ENCODE measurements at places on chromosomes 1 and 21.

DNA sequence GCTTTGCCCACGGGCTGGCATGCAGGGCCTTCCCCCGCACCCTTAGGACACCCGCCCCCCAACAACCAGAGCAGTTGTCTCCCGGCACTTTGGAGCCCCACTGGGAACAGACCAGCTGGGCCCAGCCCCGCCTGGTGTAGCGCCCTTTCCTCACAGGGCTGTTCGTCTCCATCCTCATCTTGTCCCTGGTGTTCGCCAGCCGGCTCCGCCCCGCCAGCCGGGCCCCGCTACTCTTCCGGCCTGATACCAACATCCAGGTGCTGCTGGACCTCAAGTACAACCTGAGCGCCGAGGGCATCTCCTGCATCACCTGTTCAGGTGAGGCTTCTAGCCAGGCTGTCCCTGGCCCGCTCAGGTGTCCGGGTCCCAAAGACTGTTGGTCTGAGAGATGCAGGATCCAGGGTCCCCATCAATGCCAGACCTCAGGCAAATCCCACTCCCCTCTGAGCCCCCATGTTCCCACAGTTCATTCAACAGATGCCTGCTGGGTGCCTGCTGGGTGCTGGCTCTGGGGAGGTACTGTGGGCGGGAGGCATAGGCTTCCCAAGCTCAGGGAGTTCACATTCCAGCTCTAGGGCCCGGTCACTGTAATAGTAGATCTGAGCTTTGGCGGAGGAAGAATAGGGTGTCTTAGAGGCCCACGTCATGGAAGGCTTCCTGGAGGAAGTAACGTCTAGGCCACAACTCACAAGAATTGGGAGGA is 41.7 kb downstream of the DISP3 start:
- DNase-seq: no peak

- DNase-seq: no peak
Measured at GRCh38 chr1:215473943-215474342, 93.2 kb upstream of the KCTD3 start.

- no peak for DNase-seq
Measured at GRCh38 chr1:156251527-156251926, 3.7 kb upstream of the PAQR6 start.

- no peak for DNase-seq
Measured at GRCh38 chr1:81437649-81438048, 363.1 kb upstream of the ADGRL2 start.

GRCh38 chr1:155313261-155313660 is 4.6 kb downstream of the FDPS start:
- DNase-seq: no peak

DNA sequence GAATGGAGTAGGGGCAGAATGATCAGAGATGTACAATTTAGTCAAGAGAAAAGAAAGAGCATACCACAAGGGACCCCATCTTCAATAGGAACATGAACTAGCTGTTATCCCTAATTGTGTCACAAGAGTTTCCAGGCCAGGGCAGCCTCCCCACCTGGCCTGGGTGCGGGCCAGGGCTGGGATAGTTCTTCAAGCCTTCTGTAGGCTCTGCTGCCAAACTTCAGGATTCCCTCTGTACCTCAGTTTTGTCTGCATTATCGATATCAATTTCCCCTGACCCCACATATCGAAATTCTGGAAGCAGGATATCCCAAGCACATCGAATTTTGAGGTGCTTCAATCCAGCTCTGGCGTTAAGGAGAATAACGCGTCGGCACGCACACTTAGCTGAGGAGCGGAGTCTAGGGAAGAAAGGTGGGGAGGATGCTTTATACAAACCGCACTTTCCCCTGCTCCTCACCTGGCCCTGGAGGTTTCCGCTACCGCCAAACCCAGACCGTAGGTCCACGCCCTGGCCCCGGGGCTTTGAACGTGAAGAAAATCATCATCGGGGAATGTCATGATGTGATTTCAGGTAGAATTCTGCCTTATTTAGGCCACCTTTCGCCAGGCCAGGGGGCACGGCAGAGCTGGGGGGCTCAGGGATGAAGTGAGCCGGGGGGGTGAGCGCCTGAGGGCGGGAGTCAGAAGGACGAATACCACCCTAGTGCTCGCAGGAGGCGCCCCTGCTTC is 7.4 kb downstream of the HLX start:
- DNase-seq: no peak

DNA sequence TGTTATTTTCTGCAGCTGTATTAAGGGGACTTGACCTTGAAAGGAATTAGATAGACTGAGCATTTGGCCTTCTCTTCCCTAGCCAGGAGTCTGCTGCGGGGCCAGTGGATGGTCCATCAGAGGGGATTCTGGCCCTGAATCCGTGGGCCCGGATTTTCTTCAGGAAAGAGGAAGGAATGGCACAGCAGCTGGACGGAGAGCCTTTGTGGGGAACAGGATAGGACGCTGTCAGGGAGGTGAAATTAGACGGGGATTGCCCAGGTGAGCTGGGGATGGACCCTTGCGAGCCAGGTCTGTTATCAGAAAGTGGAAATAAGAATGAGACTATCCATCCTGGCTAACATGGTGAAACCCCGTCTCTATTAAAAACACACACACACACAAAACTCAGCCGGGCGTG is 1.7 kb upstream of the C2CD2 start:
- DNase-seq: no peak

DNA sequence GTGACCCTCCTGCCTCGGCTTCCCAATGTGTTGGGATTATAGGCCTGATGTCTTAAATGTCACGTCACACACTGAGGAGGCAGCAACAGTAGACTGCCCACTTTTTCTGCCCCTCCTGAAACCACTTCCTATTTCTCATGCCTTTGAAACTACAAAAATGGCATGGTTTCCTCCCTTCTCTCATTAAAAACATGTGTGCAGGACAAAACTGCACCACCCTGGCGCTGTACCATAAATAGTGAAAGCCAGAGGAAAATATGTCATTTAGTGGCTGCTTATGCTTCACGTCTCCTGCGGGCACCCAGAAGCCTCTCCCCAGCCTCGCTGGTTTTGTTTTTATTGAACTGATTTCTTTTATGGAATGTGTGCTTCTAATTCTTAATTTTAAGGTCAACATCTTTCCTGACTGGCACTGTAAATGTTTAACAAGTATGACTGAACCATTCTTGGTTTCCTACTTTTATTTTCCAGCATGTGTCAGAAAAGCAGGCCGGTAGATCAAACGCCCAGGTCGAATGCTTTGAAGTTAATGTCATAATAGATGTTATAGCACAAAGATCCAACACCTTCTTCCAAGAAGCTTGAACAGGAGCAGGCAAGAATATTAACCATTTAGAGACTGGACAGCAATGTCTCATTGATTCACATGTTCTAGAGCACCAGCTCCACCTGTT is 59.6 kb upstream of the C1orf87 start:
- no peak for DNase-seq

GRCh38 chr1:56852476-56852875 is 2.1 kb upstream of the C8A start:
- DNase-seq: no peak

DNA sequence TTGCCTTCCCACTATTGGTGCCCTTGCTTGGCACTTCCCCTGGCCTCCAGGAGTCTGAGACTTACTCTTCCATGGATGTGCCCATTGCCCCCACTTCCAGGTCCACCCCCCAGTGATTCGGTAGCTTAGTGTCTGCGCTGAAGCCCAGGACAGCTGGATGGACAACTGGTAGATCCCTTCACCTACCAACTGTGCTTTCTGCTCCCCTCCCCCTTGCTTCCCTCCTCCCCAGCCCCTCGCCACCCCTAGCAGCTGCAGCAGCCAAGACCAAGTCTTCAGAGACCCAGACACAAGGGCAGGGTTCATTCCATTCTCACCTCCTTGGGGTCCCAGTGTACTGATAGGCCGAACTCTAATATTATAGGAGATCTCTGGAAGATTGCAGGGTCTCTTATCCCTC is 6.9 kb downstream of the LMNA start:
- DNase-seq: no peak

DNA sequence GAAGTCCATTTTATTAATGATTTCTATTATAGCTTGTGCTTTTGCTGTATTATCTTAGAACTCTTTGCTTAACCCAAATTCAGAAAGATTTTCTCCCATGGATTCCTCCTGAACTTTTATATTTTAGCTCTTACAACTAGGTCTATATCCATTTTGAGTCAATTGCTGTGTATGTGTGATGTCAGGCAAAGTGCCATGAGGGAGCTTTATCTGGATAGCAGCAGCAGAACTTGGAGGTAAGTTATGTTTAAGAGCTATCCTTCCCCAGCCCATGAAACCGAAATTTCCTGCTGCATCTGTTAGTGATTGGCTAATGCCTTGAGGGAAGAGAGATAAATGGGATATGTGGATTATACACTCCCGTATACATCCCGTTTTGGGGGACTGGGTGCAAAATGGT is 29.9 kb downstream of the ADAM30 start:
- DNase-seq: no peak

- no peak for DNase-seq
Measured at GRCh38 chr21:38979271-38980121, 173.8 kb downstream of the ETS2 start.

DNA sequence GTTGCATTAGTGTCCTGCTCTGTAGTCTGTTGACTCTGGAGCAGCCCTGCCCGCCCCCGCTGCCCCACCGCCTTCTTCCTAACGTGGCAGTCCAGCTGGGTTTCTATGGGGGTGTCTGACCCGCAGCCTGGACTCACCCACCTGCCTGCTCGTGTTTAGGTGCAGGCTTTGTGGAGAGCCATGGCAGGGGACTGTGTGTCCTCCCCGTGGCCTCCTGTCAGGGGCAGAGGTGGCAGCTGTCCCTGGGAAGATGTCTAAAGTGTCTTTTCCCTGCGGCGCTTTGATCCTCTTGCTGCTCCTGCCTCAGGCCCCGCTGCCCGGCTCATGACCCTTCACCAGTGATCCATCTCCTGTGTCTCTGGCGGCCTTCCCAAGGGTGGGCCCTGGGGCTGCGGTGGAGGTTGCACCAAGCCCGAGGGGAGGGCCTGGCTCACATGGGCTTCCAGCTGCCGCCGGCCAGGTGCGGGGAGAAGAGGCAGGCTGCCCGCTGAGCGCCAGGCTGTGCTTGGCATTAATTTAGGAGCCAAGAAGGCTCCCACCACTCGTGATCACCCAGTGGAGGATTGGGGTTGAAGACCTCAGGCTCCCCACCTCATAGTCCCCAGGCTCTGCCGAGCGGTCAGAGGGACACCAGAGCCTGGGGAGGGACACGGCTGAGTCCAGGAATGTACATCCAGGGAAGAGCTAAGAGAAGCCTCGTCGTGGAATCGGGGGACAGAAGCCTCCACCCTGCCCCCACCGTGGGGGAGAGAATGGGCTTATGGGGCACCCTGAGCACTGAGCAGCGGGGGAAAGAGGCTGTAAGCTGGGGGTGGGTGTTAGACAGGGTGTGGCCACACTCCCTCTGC is 44.1 kb downstream of the COL18A1 start:
- DNase-seq: no peak

- no peak for DNase-seq
Measured at GRCh38 chr1:106952776-106953175, 103.7 kb upstream of the PRMT6 start.

GRCh38 chr1:244897476-244898254 is 33.3 kb upstream of the HNRNPU start:
- DNase-seq: no peak

- DNase-seq: peak; percentile 80
Measured at GRCh38 chr21:43975469-43976098, 36.5 kb upstream of the TRAPPC10 start.

GRCh38 chr1:224358237-224358636 is 1.6 kb downstream of the CNIH4 start:
- DNase-seq: no peak

DNA sequence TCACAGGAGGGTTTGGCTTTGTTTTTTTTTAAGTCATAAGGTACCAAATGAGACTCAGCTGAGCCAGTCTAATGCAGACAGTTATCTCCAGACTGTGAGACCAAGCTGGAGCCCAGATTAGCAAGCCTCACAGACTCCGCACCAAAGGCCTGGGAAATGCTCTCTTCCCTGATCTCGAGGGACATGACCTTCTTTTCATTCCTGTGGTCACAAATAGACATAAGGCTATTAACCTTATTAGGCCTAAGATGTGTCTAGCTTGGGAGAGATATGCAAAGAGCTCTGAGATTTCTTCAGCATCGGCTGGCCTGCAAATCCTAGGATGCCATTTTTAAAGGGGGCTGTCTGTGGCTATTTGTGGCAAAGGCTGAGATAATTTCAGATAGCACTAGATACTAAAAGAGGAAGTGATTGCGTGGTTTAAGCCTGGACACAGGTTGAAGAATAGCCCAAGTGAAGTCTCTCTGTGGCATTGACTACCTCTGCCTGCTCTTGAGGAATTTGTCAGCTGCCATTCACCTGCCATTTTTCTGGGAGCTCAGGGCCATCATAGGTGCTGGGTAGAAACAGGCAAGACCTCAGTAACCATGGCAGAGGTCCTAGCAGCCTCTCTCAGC is 301.3 kb downstream of the SIPA1L2 start:
- DNase-seq: peak; percentile 38

GRCh38 chr1:172515927-172516326 is 17.0 kb upstream of the SUCO start:
- no peak for DNase-seq

GRCh38 chr21:43923391-43923790 is 58.4 kb downstream of the AGPAT3 start:
- DNase-seq: no peak

- DNase-seq: peak; percentile 67
Measured at GRCh38 chr1:12166834-12167492, at the start of gene TNFRSF1B. TSS of gene TNFRSF1B (plus strand) at chr1:12166991. CDS start at chr1:12167092, 101 bp downstream.

DNA sequence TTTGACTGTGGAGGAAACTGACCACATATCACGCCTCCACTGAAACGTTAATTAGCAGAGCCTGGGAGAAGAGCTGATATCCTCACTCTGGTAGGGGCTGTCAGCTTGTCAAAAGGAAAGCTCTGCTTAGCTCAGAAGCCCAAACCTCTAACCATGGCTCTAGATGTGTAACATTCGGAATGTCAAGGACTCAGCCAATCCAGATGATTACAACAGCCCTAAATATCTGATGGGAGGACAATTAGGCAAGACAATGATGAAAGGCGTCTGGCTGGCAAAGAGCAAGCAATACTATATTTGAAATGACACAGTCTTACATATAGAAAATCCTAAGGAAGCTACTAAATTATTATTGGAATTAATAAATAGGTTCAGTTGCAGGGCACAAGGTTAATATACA is 45.7 kb upstream of the COX20 start:
- DNase-seq: no peak

GRCh38 chr21:40383951-40384350 is 463.0 kb downstream of the DSCAM start:
- no peak for DNase-seq

- peak; percentile 59 for DNase-seq
Measured at GRCh38 chr1:67053535-67053784, 488 bp downstream of the SLC35D1 start.
